ENCODE measurements at places on chromosomes 11 and 22.

GRCh38 chr11:47523490-47524225 is 29.3 kb downstream of the CELF1 start:
- no peak for DNase-seq

- no peak for DNase-seq
Measured at GRCh38 chr22:45763236-45763624, 91.6 kb downstream of the ATXN10 start.

DNA sequence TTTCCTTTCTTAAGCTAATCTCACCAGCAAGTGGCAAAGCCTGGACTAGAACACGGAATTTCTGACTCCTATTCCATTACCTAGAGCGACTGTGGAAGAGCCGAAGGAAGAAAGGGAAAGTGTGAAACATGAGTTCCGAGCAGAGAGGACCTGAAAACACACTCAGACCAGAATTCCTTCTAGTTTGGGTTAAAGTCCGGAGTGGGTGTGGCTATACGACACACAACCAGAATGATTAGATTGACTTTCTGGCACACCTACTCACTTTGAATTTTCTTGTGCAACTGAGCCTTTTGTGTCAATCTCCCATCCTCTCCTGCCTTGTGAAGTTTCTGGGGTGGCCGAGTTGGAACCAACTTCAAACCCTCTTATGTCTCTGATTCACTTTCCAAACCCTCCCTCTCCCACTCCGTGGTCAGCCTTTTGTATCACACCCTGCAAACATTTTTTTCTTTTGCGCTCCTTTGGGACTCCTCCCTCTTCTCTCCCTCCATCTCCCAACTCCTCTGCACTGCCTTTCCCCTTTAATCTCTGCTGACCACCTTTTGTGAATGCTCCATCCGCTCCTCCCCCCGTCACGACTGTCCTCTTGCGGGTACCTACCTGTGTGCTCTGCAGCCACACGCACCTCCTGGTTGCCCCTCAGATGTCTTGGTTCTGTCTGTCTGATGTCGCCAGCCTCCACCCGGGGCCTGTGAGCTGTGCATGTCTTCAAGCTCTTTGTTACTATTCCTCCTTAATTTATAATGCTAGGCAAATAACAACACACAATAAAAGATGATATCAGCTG is 86.3 kb upstream of the BLID start:
- DNase-seq: no peak

- DNase-seq: no peak
Measured at GRCh38 chr11:57399221-57399620, 8.8 kb upstream of the PRG2 start.

DNA sequence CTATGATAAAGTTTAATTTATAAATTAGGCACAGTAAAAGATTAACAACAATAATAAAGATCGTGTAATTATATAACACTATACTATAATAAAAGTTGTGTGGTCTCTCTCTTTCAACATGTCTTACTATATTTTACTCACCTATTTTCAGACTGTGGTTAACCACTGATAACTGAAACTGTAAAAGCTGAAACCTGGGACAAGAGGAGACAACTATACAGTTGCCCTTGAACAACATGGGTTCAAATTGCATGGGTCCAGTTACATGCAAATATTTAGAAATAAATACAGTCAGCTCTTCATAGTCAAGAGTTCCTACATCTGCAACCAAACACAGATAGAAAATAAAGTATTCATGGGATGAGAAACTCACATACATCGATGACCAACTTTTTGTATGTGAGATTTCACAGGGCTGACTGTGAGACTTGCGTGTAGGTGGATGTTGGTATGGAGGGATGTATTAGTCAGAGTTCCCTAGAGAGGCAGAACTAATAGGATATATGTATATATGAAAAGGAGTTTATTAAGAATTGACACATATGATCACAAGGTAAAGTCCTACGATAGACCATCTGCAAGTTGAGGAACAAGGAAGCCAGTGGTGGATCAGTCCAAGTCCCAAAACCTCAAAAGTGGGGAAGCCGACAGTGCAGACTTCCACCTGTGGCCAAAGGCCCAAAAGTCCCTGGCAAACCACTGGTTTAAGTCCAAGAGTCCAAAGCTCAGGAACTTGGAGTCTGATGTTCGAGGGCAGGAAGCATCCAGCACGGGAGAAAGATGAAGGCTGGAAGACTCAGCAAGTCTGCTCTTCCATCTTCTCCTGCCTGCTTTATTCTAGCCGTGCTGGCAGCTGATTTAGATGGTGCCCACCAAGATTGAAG is 359.5 kb downstream of the INSC start:
- no peak for DNase-seq

- no peak for DNase-seq
Measured at GRCh38 chr11:132898021-132898420, 634.3 kb downstream of the OPCML start.

GRCh38 chr11:76579752-76580151 is 90.8 kb downstream of the LRRC32 start:
- no peak for DNase-seq

GRCh38 chr11:70016666-70017367 is 61.3 kb upstream of the ANO1 start:
- no peak for DNase-seq

DNA sequence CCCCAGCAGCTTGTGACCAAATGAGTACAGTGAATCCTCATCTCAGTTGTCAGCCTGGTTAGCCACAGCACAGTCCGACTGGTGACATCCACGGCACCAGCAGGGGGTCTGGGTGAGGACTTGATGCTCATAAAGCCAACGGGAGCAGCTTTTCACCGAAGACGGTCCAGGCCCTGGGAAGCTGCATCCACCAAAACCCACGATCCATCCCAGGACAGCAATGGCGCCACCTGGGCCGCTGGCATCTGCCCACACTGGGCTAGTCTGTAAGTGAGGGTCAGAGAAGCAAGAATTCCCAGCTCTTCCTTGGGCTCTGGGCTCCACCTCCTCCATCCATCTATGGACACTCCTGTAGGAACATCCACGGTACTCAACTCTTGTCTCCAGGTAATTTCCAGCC is 25.1 kb upstream of the FXYD6 start:
- DNase-seq: peak; percentile 38

DNA sequence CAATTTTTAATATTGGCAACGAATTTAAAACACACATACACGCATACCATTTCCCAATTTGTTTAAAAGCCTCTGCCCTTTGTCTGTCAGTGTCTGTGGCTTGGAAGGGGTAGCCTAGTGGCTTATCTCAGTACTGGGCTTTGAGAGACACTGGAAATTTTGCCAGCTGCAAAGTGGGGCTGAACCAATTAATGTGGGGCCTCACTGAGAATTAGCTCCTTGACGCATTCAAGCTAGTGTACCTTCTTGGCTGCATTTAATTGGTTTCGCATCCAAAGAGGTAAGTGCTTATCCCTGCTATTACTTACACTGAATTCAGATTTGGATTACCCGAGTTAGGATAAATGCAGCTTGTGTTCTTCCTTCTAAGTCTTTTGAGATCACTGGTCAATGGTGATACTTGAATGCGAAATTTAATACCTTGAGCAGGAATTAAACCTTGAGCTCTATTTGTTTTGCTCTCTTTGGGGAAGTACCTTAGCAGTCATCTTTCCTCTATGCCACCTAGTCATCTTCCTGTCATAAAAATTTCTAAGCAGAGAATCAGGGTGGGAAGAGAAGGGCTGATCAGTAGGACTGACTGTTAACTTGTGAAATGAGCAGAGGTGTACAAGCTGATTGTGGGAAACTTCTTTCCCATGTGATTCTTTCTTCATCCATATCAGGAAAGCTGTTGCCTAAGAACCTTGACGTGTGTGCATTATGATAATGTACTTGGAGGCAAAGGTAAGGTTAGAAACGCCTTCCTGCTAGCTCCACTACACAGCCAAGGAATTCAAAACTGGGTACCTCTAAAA is 187.7 kb upstream of the E2F8 start:
- DNase-seq: no peak

- DNase-seq: no peak
Measured at GRCh38 chr11:91231226-91231625, 993.4 kb upstream of the FAT3 start.

DNA sequence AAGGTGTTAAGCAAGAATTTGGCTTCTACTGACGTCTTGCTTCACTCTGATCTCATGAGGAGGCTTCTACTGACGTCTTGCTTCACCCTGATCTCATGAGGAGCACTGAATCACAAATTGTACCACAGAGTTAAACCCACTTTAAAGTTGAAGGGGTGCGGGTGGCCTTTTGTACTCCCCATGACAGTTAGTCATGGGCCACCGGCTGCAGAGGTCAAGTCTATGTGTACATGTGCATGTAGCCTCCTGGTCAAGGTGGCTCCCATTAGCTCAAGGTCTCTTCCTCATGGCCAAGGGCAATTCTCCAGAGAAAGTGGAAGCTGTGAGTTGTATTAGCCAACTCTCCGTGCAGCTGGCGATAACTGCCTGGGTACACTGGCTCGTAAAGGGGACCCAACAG is 23.1 kb upstream of the FZD4 start:
- DNase-seq: no peak

DNA sequence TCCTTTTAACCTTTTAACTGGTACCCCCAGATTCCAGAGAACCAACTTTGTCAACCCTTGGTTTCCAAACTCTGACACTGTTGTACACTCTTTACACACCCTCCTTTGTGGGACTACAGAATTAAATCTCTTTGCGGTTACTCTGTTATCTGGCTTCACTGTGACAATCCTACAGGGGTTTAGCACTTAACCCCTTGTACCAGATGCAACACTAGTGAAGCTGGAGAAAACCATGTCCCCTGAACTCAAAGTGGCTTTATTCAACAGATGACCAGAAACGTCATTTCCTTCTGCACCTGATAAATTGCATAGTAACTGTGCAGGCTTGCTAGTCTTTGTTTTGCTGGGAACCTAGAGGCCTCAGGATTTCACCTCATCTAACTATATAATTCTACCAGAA is 5.6 kb upstream of the GAB2 start:
- no peak for DNase-seq

- DNase-seq: peak; percentile 88
Measured at GRCh38 chr11:70203751-70204465, 812 bp downstream of the FADD start.

DNA sequence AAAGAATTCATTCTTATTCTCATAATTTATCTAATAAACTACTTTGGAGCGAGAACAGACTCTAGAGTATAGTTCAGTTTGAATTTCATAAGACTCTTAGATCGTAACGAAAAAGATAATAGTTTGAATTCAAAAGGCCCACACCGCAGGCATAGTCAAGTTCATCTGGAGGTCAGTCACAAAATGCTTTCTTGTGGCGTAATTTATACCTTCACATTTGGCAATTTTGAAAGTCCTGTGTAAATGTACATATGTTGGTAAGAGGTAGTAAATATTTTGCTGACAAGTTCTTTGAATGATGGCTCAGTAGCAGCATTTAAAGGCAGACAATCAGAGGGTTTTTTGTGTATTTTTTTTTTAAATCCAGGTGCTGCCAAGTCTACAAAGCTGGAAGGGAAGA is 88.1 kb downstream of the TEAD1 start:
- DNase-seq: no peak

DNA sequence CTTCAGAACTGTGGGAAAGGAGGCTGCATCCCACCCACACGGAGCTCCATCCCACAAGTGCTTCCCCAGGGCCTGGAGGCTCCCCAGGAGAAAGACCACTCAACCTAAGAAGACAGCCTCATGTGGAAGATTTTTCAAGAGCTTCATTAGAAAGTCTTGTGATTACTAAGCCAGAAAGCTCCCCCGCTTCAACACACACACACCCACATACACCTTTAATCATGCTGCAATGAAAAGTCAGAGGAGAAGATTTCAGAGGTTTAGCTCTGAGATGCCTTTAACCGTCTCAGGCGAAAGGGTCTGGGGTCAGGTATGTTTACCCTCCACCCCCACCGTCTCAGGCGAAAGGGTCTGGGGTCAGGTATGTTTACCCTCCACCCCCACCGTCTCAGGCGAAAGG is 634.5 kb upstream of the B3GAT1 start:
- no peak for DNase-seq

GRCh38 chr22:22830193-22830592 is 57.4 kb upstream of the IGLL5 start:
- no peak for DNase-seq

- DNase-seq: no peak
Measured at GRCh38 chr11:94132152-94132558, 3.5 kb downstream of the PANX1 start.

DNA sequence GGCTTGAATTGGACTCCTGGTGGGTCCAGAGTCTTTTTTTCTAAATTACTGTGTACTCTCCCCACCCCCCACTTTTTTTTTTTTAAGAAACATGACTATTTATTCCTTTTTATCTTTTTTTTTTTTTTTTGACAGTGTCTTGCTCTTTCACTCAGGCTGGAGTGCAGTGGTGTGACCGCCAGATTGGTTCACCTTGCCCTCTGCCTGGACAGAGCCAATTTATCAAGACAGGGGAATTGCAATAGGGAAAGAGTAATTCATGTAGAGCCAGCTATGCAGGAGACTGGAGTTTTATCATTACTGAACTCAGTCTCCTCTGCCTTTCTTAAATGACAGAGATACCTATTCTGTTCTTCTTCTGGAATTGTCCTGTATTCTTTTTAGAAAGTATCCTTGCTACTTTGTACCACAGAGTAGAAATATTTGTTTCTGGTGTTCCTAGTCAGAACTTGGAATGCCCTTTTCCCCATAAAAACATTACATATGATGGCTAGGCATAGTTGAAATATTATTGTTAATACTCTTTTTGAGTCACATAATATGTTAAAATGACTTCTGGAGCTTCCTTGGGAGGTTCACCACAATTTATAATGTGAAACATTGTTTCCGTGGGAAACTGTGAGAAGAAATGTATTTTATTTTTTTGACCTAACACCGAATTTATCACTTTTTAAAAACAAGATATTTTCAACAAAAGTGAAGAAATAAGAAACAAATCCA is 95.6 kb downstream of the UVRAG start:
- no peak for DNase-seq

DNA sequence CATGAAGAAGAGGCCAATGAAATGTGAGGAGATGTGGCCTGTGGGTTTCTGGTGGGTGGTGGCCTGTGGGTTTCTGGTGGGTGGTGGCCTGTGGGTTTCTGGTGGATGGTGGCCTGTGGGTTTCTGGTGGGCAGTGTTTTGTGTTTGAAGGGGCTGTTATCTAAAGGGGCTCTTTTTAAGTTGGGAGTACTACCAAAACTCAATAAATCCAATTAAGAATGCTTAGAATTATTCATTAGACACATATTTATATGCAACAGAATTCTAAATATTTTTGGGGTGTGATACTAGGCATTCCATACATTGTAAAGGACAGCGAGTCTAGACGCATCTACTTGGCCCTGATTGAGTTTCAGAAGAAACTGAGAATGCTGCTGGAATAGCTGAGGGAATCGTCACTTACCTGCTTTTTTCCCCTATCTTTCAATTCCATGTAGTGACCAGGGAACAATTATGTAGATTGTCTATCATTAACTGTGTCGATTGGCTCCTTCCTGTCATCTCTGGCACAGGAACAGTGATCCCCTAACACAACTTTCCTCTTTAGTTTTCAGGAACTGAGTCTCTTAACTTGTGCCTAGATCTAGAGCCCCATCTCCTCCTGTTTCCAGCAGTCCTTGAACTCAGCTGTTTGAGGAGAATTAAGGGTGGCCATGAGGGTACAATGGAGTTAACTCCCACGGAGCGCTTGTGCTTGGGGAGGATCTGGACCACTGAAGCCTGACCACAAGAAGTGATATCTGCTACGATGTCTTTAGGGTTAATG is 37.3 kb upstream of the TOP3B start:
- DNase-seq: no peak

- no peak for DNase-seq
Measured at GRCh38 chr11:19818619-19819018, 106.0 kb downstream of the NAV2 start.

All from activated CD8-positive, alpha-beta memory T cell treated with anti-CD3 and anti-CD28 coated beads, Interleukin-2, amount 50 U/mL, for 48 hours (primary cell).